K562 (cell line): ENCODE measurements at places on chromosomes 16 and 17.

- no peak for DNase-seq
Observed at GRCh38 chr17:27489045-27489715, 32.9 kb downstream of the KSR1 start.

GRCh38 chr16:50762241-50762640, 20.4 kb downstream of the CYLD start:
- no peak for DNase-seq

GRCh38 chr17:73293480-73293911, 18.3 kb downstream of the CDC42EP4 start:
- no peak for DNase-seq

- peak; percentile 39 for DNase-seq
Observed at GRCh38 chr17:28511858-28512461, 5.8 kb downstream of the FOXN1 start.

- no peak for DNase-seq
Observed at GRCh38 chr17:70242781-70243437, 73.6 kb downstream of the KCNJ2 start.
